ENCODE measurements at places on chromosomes 7 and 10.

GRCh38 chr7:158110034-158110590, 477.5 kb downstream of the PTPRN2 start:
- DNase-seq, result no peak

DNA sequence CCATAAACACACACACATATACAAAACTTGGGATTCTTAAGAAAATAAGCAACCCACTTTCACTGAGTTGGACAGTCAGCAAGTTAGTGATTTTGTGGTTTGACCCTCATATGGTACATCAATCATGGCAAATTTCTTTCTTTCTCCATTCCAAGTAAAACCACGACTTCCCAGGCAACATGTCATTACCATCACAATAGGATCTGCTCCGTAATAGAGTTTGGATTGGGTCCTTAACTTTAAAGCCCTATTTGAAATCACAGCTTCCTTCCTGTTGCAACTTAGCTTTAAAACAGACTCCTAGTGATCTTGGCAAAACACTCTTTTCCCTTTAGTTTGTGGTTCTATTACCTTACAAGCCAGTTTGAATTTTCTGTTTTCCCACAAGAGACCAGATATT, 483.6 kb downstream of the INHBA start:
- no peak for DNase-seq

- no peak for DNase-seq
Measured at GRCh38 chr7:131624536-131624935, 68.1 kb upstream of the PODXL start.

DNA sequence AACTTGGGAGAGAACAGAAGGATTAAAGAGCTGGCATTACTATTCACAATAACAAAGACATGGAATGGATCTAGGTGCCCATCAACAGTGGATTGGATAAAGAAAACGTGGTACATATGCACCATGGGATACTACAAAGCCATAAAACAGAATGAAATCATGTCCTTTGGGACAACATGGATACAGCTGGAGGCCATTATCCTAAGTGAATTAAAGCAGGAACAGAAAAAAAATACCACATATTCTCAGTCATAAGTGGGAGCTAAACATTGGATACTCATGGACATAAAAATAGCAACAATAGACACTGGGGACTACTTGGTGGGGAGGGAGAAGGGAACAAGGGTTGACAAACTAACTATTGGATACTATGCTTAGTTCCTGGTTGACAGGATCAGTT, 133.2 kb upstream of the ITGB1 start:
- no peak for DNase-seq

GRCh38 chr7:84194484-84195271, at the start of gene SEMA3A:
TSS of gene SEMA3A (minus strand) at chr7:84194789. CDS start at chr7:84194586, 203 bp downstream.
- DNase-seq, result no peak

DNA sequence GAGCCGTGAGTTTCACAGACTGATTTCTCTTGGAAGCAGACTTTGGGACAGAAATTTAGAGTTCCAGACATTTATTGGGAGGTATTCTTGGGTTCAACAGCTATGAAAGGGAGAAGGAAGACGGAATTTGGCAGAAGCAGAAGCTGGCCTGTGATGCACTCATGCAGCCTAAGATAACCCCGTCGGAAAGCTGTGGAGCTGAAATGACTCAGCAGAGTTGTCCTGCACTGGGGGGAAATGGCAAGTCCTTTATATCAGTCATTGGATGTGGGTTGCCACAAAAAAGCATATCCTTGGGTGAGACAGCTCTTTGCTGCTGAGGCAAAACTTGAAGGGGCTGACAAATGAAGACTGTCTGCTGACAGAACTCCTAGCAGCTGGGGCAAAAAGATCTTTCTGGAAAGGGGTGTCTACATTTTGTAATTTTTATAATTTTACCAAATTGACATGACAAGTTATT, 11.5 kb upstream of the MICU1 start:
- peak; percentile 86 for DNase-seq

GRCh38 chr10:102641402-102641801, 2.9 kb upstream of the TRIM8 start:
- no peak for DNase-seq

DNA sequence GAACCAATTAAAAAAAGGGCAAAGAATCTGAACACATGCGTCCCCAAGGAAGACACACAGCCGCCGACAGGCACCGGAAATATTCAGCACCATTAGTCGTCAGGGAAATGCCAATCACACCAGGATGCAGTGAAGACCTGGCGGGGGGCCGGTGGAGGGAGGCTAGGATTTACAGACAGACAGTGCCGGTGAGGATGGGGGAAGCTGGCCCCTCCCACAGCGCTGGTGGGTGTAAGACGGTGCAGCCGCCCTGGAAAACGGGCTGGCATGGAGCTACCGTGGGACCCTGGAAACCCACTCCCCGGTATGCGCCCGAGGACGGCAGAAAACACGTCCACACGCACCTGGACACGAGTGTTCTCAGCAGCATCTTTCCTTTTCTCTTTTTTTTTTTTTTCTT, 4.8 kb upstream of the ADAP1 start:
- no peak for DNase-seq

DNA sequence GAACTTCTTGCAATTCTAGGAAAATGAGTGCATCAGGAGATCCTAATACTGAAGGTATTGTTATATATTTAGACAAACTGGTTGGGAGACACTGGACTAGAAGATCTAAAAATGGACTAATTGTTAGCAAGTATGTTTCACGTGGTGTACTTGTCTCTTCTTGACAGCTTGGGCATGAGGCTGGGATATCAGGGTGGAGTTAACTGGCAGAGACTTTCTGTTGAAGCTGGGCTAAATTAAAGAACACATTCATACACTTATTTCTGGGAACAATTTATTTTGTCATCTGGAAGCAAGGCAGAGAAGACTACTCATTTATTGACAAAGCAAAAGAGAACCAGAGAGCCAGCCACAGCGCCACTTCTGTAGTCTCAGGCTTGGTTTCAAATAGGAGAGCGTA, 25.9 kb downstream of the TYW1 start:
- no peak for DNase-seq

DNA sequence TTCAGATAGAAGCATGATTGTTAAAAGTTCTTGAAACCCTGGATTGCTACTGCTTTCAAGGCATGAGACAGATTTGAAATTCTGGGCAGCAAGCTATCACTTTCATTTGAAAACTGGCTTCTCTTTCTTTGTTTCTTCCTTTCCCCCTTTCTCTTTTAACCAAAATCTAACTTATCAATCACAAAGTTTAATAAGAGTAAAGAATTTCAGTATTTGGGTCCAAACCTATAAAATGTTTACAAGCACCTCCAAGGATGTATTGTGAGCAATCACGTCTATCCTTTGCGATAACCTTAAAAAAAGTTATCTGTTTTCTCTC, 21.6 kb upstream of the RPA3 start:
- no peak for DNase-seq

- DNase-seq, result no peak
Measured at GRCh38 chr10:77228559-77228958, 409.0 kb downstream of the KCNMA1 start.

DNA sequence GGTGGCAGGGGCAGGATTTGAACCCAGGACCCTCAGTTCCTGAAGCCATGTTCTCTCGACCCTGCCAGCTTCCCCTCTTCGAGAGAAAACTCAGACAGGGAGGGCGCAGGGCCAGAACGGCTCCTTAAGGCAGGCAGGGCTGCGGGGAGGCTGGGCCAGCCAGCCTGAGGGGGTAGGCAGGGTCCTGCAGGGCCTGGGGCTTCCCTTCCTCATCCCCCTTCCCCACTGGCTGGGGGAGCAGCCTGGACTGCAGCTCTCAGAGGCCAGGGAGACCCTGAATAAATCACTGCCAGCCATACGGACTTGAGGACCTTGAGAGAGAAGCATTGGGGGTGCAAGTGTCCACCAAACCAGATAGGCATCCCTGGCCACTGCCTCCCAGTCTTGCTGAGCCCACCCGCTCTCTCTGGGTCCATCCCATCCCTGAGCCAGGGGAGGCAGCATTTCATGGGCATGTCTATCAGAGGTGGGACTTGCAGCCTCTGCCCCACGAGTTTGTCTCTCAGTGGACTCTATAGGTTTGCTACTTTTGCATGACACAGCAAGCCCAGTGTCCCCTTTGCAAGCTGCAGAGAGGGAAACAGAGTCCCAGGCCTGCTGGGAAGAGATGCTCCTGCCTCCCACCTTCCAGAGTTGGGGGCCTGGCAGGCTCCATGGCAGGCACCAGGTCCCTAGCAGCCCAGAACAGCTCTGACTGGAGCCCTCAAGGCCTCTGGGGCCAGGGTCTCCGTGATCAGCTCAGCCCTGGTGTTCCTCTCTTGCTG, 70.9 kb downstream of the MYL10 start:
- DNase-seq, result no peak

DNA sequence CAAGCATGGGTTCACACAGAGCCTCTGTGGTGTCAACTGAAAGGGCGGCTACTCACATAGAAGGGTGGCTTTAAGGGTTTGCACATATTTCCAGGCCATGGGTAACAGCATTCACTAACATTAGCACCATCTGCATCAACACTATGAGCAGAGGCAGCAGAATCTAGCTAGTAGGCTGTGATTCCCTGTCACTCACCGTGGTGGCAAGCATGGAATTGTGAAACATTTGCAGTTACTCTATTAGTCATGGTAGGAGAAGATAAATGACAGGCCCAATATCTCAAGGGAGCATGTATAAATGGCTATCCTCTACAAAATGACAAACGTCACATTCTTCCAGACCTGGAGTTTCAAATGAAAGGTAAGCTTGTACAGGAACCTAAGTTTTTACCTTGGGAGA, 32.2 kb upstream of the CUBN start:
- no peak for DNase-seq

DNA sequence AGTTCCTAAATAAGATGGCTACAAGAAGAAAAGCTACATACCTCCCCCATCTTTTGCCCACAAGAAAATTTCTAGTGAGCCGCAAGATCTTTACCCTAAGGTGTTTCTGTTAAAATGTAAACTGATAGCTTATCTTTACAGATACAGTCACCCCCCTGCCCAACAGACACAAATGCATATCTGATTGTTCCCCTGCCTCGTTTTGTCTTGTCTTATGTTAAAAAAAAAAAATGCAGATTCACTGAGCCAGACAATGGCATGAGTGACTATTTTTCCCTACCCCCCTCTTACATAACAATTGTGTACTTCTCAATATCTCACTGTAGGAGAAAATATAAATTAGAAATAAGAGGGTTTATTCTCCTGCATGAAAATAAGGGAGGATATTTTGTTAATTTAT, 8.5 kb downstream of the ZNF138 start:
- no peak for DNase-seq

- DNase-seq, result no peak
Measured at GRCh38 chr7:29329686-29330085, 135.1 kb downstream of the CHN2 start.

GRCh38 chr10:129525401-129525801, 58.4 kb downstream of the MGMT start:
- DNase-seq, result no peak

DNA sequence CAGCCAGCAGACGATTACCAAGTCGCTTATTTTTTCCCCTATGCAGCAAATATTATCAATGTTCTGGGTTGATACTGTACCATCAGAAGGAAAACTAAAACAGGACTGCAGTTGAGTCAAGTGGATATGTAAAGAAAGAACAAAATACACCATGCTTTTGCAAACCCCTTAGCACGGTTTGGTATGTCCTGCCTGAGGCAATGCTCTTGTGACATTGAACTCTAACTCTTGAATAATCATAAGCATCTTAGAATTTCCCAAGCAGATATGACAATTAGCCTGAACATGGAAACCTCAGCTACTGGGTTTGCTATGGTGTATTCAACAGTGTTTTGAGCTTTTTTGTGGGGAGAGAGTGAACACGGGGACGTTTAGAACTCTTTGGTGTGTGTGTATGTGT, 107.4 kb downstream of the ETV1 start:
- DNase-seq, result no peak

DNA sequence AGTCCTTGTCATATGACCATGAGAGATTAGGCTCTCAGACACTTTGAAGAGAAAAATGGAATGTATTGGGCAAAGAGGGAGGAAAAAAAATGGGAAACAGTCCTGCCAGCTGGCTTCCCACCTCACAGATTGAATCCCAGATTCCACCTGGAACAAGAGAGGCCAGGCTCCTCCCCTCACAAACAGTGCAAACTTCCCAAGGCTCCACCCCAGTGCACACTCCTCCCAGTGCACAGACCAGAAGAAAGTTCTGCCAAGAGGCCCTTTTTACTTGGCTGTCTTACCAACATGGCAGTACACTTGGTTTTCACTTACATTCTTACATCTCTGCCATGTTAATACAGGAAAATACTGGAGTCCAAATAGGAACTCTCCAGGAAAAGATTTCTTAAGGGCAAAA, 202.3 kb downstream of the AHR start:
- no peak for DNase-seq

DNA sequence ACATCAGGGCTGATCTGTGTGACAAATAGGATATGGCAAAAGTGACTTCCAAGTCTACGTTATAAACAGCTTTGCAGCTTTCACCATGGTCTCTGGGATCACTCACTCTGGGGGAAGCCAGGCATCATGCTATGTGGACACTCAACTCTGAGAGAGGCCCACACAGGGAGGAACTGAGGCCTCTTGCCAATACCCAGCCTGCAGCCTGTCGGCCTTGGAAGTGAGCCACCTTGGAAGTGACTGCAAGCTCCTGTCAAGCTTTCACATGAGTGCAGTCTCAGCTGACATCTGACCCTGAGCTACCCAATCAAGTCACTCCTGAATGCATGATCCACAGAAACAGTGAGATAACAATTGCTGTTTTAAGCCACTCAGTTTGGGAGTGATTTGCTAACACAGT, 56.5 kb downstream of the MMRN2 start:
- DNase-seq, result no peak

- no peak for DNase-seq
Measured at GRCh38 chr10:110268442-110268841, 36.3 kb downstream of the SMNDC1 start.

- DNase-seq, result no peak
Measured at GRCh38 chr7:138125598-138126111, 49.4 kb downstream of the AKR1D1 start.

DNA sequence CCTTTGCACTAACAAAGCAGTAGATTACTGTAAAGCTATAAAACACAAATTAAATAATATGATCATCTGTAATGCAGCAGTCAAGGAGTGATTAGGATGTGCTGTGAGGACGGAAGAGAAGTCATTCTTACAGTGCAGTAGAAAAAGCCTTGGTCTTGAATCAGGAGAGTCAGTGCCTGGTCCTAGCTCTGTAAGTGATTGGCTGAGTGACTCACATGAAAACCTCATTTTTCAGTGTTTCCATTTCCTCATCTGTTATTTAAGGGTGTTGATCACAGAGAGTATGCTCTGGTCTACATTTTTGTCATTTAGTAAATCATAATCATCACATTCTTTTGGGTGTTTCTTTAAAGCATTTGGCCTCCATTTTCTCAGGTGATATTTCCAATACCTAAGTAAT, 717.8 kb downstream of the LRMDA start:
- no peak for DNase-seq

DNA sequence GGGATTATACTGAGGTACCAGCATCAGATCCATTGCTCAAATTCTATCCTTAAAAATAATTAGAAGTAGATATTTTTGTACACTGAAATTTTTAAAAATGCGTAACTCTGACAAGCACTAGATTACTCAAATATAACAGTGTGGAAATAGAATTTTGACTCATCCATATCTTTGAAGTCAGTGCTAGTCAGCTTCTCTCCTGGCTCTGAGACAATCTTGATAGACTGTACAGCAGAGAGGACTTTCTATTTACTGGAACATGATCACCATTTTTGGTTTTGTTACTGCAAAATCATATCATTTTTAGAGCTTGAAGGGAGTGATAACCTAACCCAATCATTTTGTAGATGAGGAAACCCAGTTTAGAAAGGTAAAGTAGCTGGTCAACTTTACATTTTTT, 195.0 kb downstream of the MTERF1 start:
- no peak for DNase-seq

GRCh38 chr10:124721330-124722045, 22.7 kb downstream of the FAM53B start:
- DNase-seq, result peak; percentile 62

GRCh38 chr10:34206078-34206934, 608.8 kb downstream of the PARD3 start:
- DNase-seq, result no peak

Data from CMK (cell line).